PC-3 (cell line): ENCODE measurements at places on chromosomes 13 and 19.

GRCh38 chr13:98543378-98544103 lies 33.4 kb downstream of the STK24 start:
- H3K27ac ChIP-seq, result no peak overlapping the region
- DNase-seq, result no peak
- no peak overlapping the region for H3K4me3 ChIP-seq
- no peaks in the 10 kb centered on the region for H3K27me3 ChIP-seq
- no peaks in the 10 kb centered on the region for H3K36me3 ChIP-seq
- no peaks in the 10 kb centered on the region for H3K4me1 ChIP-seq

DNA sequence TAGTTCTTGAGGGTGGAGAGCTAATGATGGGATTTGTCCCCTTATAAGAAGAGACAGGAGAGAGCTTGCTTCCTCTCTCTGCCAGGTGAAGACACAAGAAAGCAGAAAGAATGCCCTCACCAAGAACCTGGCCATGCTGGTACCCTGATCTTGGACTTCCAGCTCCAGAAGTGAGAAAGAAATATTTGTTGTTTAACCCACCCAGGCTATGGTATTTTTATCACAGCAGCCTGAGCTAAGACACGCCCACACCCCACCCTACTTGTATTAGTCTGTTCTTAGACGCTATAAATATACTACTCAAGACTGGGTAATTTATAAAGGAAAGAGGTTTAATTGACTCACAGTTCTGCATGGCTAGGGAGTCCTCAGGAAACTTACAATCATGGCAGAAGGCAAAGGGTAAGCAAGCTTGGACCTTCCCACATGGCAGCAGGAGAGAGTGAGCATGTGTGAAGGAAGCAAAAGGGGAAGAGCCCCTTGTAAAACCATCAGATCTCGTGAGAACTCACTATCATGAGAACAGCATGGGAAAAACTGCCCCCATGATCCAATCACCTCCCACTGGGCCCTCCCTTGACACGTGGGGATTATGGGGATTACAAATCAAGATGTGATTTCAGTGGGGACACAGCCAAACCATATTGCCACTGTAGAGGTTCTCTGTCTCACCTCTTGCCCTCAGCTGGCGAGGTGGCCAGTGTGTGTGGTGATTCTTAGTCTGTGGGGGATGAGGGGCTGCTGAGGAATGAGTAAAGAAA lies 57.4 kb upstream of the RCBTB2 start:
- H3K27me3 ChIP-seq, result no peaks in the 10 kb centered on the region
- H3K4me1 ChIP-seq, result peaks cover 15% of the 10 kb centered on the region
- DNase-seq, result no peak
- H3K36me3 ChIP-seq, result no peaks in the 10 kb centered on the region
- peak overlapping the region; percentile 53 for H3K27ac ChIP-seq

DNA sequence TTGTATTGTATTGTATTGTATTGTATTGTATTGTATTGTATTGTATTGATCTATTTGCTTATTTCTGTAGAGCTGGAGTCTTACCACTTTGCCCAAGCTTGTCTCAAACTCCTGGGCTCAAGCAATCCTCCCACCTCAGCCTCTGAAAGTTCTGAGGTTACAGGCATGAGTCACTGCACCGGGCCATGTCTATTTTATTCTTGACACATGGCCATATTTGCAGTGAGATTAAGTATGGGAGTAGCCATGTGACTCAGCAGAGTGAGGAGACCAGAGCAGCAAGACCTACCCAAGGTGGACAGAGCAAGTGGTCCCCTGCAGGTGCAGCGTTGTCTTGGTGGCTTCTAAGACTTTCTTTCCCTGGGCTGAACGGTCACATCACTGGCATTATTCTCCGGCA lies 49.1 kb upstream of the UBAC2 start:
- peak overlapping the region; percentile 72 for H3K27ac ChIP-seq
- peak; percentile 88 for DNase-seq
- H3K4me1 ChIP-seq, result peaks cover 29% of the 10 kb centered on the region

DNA sequence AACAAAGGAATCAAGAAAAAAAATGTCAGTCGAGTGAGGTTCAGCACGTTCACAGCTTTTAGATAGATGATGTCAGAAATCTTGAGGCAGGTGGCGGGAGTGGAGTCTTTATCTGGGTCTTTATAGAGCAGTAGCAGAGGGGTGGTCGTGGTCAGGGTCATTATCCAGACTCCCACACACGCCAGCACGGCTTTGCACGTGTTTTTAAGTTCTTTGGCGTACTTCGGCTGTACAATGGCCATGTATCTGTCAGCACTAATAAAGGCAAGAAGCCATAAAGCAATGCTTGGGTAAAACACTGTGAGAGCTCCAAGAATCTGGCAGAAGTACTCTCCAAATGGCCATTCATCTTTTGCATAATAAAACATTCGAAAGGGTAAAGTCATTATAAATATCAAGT lies 2.9 kb downstream of the GPR18 start:
- DNase-seq, result no peak
- H3K4me3 ChIP-seq, result no peak overlapping the region
- H3K36me3 ChIP-seq, result no peaks in the 10 kb centered on the region

DNA sequence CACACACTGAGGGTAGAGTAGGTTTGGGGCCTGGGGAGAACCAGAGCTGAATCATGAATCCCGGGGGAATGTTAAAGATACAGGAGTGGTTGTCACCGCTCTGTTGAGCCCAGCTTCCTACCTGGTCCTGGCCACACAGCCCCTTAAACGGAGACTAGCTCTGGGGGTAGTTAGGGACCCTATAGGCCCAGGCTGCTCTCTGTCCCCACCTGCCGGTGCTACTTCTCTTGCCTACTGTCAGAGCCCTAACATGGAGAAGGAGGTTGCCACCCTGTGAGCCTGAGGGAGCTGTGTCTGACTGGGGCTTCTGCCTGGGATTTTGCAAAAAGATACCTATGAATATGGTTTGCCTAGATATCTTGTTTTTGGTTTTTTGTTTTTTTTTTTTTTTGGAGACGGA lies 36.6 kb upstream of the ZNF429 start:
- no peak overlapping the region for H3K27ac ChIP-seq
- no peak for DNase-seq
- H3K4me3 ChIP-seq, result no peak overlapping the region
- H3K4me1 ChIP-seq, result no peaks in the 10 kb centered on the region

DNA sequence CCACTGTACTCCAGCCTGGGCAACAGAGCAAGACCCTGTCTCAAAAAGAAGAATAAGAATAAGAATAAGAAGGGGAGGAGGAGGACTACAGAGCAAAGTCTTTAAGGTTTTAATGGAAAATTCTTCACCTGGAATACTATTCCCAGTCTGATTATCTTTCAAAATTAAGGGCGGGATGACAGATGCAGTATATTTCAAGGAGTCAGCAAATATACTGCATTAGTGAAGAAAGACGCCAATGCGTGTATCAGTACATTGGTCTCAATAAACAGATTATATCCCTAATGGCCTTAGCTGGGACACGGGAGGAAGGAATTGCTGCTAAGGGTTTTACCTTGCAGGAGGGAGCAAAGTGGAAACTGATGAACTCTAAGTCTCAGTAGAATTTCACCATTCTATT lies 54.1 kb upstream of the PDCD5 start:
- DNase-seq, result no peak
- H3K27me3 ChIP-seq, result peaks cover 11% of the 10 kb centered on the region
- no peaks in the 10 kb centered on the region for H3K4me1 ChIP-seq
- H3K27ac ChIP-seq, result no peak overlapping the region

DNA sequence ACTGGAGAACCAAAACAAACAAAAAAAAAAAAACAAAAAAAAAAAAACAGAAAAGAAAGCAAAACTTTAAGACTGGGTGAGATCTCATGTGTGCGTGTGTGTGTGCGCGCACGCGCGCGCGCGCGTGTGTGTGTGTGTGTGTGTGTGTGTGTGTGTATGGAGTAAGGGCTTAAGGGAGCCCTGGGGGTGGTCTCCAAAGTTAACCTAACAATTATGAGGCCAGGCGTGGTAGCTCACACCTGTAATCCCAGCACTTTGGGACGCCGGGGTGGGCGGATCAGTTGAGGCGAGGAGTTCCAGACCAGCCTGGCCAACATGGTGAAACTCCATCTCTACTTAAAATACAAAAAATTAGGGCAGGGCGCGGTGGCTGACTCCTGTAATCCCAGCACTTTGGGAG lies 46.7 kb downstream of the CYP4F22 start:
- 0 out of 2 replicates have a peak, but pooled peaks cover 13% of the 10 kb centered on the region for H3K4me1 ChIP-seq
- no peak overlapping the region for H3K27ac ChIP-seq

GRCh38 chr19:29810504-29810871 lies 1.3 kb upstream of the CCNE1 start:
- no peak overlapping the region for H3K27ac ChIP-seq
- H3K4me1 ChIP-seq, result peaks cover 5% of the 10 kb centered on the region; the same call in 1 of the 2 replicates

GRCh38 chr13:106089261-106089980 lies 446.0 kb downstream of the EFNB2 start:
- no peaks in the 10 kb centered on the region for H3K36me3 ChIP-seq
- H3K4me1 ChIP-seq, result peaks cover 4% of the 10 kb centered on the region
- no peak overlapping the region for H3K4me3 ChIP-seq
- no peak for DNase-seq
- no peak overlapping the region for H3K27ac ChIP-seq

- H3K4me3 ChIP-seq, result no peak overlapping the region
- H3K4me1 ChIP-seq, result peaks cover 18% of the 10 kb centered on the region
- H3K36me3 ChIP-seq, result no peaks in the 10 kb centered on the region
- H3K27me3 ChIP-seq, result no peaks in the 10 kb centered on the region
- H3K27ac ChIP-seq, result no peak overlapping the region
These were observed 21.9 kb upstream of the RFC3 start for GRCh38 chr13:33796095-33796494.

- H3K4me1 ChIP-seq, result no peaks in the 10 kb centered on the region
- DNase-seq, result no peak
- H3K36me3 ChIP-seq, result no peaks in the 10 kb centered on the region
- no peak overlapping the region for H3K27ac ChIP-seq
- H3K4me3 ChIP-seq, result no peak overlapping the region
- H3K27me3 ChIP-seq, result no peaks in the 10 kb centered on the region
These were observed 181.5 kb downstream of the FOXO1 start for GRCh38 chr13:40484974-40485373.

DNA sequence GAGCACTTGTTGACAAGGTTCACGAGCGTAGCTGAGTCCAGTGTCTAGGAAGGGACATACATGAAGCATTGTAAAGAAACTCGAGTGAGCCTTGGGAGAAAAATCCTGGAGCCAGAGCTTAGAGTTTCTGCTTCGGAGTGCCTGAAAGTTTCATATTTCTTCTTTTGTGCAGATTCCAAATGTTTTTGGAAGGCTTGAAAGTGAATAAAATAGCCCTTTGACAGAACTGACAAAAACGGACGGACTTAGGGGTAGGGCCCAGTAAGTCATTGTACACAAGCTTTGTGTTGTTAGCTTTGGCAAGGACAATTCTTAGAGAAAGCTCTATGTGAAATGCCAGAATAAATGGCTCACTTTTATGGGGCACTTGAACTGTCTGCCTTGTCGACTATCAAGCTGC lies 2.8 kb downstream of the RNF113B start:
- peaks cover 21% of the 10 kb centered on the region for H3K4me1 ChIP-seq
- no peaks in the 10 kb centered on the region for H3K36me3 ChIP-seq
- H3K27me3 ChIP-seq, result no peaks in the 10 kb centered on the region
- no peak overlapping the region for H3K27ac ChIP-seq

GRCh38 chr13:63540061-63540460 lies 2124.4 kb upstream of the PCDH20 start:
- no peak overlapping the region for H3K27ac ChIP-seq
- H3K4me3 ChIP-seq, result no peak overlapping the region

GRCh38 chr13:114082849-114083645 lies 49.4 kb downstream of the RASA3 start:
- no peak overlapping the region for H3K27ac ChIP-seq
- no peak overlapping the region for H3K4me3 ChIP-seq
- H3K36me3 ChIP-seq, result no peaks in the 10 kb centered on the region
- peaks cover 12% of the 10 kb centered on the region for H3K4me1 ChIP-seq
- no peaks in the 10 kb centered on the region for H3K27me3 ChIP-seq

DNA sequence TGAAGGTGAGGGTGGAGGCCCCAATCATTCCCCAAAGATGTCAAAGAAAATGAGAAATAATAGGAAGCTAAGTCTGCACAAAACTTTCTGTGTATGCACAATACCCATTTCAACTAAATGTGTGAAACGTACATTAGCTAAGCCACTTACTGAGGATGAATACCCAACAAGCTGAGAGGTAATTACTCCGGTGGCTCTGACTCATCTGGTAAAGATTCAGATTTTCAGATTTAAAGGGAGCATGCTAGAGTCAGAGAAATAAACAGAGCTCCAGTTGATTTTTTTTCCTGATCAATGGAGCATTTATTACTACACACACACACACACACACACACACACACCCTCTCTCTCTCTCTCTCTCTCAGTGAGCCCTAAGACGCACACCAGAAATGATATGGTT lies 194.8 kb upstream of the ARGLU1 start:
- no peak for DNase-seq
- no peaks in the 10 kb centered on the region for H3K4me1 ChIP-seq
- H3K27ac ChIP-seq, result no peak overlapping the region
- H3K36me3 ChIP-seq, result no peaks in the 10 kb centered on the region

DNA sequence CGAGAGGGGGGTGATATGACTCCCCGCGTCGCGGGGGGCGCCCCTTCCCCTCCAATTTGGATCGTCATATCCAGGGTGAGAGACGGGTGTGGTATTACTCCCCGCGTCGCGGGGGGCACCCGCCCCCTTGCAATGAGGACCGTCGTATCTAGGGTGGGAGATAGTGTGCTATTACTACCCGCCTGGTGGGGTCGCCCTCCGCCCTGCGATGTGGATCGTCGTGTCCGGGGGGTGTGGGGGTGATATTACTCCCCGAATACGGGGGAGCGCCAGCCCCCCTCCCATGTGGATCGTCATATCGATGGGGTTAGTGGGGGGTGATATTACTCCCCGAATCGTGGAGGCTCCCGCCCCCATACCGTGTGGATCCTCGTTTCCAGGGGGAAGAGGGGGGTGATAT lies 29.2 kb upstream of the RGCC start:
- no peaks in the 10 kb centered on the region for H3K4me1 ChIP-seq
- no peak overlapping the region for H3K4me3 ChIP-seq
- H3K36me3 ChIP-seq, result no peaks in the 10 kb centered on the region
- DNase-seq, result no peak
- H3K27ac ChIP-seq, result no peak overlapping the region

DNA sequence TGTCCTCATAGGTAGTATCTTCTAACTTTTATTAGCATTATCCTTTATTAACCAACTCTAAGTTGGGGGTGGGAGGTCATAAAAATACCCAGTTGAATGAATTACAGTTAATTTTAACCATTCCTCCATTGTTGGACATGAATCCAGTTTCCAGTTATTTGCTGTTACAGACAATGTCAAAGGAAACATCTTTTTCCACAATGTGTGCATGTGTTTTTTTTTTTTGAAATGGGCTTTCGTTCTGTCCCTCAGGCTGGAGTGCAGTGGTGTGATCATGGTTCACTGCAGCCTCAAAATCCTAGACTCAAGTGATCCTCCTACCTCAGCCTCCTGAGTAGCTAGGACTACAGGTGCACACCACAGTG lies 32.0 kb downstream of the KLF5 start:
- H3K36me3 ChIP-seq, result no peaks in the 10 kb centered on the region
- H3K4me1 ChIP-seq, result peaks cover 16% of the 10 kb centered on the region
- no peak for DNase-seq
- H3K4me3 ChIP-seq, result no peak overlapping the region
- H3K27ac ChIP-seq, result peak overlapping the region; percentile 98

GRCh38 chr19:1655131-1655981 lies 2.9 kb upstream of the TCF3 start:
- no peaks in the 10 kb centered on the region for H3K27me3 ChIP-seq
- no peak for DNase-seq
- H3K4me1 ChIP-seq, result no peaks in the 10 kb centered on the region; the same call in 1 of the 2 replicates
- no peak overlapping the region for H3K4me3 ChIP-seq
- no peaks in the 10 kb centered on the region for H3K36me3 ChIP-seq

- no peak overlapping the region for H3K4me3 ChIP-seq
- no peaks in the 10 kb centered on the region for H3K4me1 ChIP-seq
- H3K36me3 ChIP-seq, result no peaks in the 10 kb centered on the region
These were observed 3.8 kb downstream of the GRIK5 start for GRCh38 chr19:42066075-42066754.
